Activated T-helper 1 cell treated with Interleukin-2 at 50 U/mL for 16 hours (primary cell): ENCODE measurements at places on chromosomes 4 and X.

DNA sequence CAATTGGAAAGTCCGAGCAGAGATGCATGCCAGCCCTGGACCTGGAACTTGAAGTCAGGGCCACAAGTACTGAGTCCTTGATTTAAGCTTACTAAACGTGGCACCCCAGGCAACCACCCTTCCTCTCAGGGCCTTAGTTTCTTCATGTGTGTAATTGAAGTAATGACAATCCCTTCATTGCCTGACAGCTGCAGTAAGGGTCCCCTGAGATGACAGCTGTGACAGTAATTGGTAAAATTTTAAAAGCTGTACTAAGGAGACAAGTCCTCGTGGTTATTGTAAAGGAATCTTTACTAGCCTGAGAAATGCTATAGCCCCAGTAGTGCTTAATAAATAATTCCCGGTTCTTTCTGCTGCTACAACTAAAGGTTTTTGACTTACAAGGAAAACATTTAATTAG lies 175.1 kb upstream of the RADX start:
- DNase-seq, result no peak

GRCh38 chrX:1392376-1393068 lies 609 bp upstream of the SLC25A6 start:
- no peak for DNase-seq

DNA sequence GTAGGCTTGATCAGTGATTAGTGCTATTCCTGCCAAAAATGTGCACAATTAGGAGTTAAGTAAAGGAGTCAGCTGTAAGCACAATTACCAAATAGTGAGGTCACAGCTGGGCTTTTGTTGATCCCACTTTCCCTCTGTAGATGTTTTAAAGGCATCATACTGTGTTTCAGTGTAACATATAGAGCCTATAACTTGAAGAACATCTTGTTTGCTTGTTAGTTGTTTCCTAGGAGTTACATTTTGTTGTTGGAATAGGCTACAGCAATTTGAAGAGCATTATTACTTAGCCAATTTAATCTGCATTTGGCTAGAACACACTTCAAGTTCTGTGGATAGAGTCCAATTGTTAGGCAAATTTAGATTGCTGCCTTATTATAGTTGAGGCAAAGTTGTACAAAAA lies 210.7 kb upstream of the MAD2L1 start:
- DNase-seq, result no peak

DNA sequence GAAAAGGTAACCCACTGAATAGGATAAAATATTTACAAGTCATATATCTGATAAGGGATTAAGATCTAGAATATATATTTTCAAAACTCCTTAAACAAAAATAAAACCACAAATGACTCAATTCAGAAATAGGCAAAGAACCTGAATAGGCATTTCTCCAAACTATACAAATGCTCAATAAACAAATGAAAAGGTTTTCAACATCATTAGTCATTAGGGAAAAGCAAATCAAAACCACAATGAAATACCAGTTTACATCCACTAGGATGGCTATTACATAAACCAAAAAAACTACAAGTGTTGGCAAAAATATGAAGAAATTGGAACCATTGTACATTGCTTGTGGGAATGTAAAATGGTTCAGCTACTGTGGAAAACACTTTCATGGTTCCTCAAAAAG lies 167.0 kb upstream of the GALNT7 start:
- DNase-seq, result no peak

DNA sequence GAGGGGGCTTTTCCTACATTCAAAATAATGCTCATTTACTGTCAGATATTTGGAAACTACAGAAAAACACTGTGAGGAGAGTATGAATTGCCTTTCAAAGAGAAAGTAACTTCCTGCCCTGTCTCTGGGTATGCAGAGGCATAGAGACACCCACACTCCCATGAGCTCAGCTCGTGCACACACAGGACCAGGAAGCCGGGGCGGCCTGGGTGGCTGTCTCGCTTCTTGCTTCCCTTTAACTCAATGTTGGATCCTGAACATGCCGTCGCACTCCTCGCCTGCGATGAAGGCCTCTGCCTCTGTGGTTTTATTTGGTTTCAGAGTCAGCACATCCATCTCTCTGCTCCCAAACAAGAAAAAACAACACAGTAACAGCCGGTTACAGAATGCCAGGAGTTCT lies 40.1 kb upstream of the GPR78 start:
- no peak for DNase-seq

DNA sequence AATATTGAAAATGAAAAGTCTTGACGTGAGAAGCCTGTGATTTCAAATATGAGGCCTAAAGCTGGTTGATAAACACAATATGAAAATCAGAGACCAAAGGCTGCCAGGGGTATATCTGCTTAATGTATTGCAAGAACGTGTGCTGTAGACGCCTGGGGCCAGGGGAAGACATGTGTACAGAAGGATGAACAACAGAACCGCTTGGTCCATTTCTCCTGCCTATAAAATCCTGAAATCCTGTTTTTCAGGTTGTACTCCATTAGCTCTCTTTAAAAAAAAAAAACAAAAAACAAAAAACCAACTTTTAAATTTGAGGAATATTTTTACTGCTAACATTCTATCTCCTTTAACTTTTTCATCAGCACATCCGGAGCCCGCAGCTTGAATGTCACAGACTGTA lies 109.2 kb downstream of the STOX2 start:
- DNase-seq, result no peak

DNA sequence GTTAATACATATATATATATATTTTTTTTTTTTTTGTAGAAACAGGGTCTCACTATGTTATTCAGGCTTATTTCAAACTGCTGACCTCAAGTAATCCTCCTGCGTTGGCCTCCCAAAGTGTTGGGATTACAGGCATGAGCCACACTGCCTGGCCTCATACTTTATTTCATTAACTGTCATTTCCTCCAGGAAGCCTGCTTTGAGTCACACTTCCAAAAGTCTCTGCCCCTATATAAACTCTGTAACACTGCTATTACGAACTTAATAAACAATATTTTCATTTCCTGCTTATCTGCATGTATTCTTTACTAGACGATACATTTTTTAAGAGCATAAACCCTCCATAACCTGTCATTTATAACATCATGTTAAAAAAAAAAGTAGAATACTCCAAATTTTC lies 167.2 kb downstream of the WDFY3 start:
- DNase-seq, result no peak

DNA sequence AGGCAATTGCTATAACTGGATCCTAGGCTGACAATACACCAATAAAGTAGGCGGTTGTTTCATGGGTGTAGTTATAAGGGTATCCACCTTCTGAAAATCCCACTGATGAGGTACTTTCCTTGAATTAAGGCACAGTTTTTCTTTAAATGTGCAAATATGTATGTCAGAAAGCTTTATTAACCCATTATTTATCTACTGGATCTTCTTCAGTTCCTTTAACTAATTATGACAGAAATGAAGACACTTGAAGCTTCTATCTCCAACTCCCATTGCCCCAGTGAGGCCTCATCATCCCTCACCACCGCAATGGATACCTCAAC lies 159.6 kb upstream of the KLF3 start:
- DNase-seq, result no peak

GRCh38 chr4:102295153-102295862 lies 50.0 kb downstream of the SLC39A8 start:
- no peak for DNase-seq

DNA sequence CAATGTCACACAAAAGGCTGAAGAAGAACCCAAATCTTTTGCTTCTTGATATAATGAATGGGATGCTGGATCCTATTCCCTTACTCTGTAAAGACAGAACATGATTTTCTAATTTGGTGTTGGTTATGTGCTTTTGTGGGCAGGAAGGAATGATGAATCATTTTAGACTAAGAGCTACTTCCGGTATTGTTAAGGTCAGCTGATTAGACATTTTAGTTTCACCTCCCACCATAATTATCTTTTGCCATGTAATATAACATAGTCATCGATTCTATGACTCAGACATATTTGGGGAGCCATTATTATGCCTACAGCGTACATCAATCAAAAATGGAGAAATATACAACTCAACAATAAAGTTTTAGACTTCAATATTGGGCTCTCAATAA lies 265.3 kb downstream of the ZNF674 start:
- no peak for DNase-seq

DNA sequence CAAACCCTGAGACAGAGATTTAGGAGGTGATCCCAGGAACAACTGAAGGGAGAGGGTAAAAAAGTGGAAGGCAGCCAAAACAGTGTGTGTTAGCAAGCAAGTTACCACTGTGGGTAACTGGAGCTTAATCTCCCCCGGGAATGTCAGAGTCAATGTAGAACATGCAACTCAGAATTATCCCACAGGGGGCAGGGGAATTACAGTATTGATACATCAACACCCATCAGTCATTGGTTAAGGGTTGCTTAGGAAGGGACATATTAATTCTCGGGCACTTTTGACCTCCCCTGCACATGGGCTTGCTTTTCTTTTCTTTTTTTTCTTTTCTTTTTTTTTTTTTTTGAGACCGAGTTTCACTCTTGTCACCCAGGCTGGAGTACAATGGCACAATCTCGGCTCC lies 29.3 kb downstream of the CXorf58 start:
- DNase-seq, result no peak
